NCI-H187 treated with DMSO at 0.1 percent for 48 hours (cell line): ENCODE measurements at places on chromosomes 2 and 18.

DNA sequence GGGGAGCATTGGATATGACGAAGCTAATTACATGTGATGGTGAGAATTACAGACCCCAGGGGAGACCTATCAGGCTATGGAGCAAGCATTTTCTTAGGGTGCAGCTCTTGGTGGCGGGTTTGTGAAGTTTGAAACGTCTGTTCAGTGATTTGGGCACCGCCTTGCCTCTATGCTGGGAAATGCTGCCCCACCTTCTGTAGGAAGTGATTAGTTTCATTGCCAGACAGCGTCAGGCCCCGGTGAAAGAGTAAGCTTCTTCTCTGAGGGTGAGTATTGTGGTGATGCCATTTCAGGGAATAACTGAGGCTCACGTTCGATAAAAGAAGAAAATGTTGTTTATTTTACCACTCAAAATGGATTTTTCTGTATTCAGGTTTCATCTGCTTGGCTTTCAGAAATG, 186.2 kb upstream of the CDH2 start:
- no peak for DNase-seq

- no peak for DNase-seq
These were observed 283.2 kb upstream of the MEX3C start for GRCh38 chr18:51480407-51481261.

- no peak for DNase-seq
These were observed 63.8 kb upstream of the GALNT3 start for GRCh38 chr2:165857876-165858275.

DNA sequence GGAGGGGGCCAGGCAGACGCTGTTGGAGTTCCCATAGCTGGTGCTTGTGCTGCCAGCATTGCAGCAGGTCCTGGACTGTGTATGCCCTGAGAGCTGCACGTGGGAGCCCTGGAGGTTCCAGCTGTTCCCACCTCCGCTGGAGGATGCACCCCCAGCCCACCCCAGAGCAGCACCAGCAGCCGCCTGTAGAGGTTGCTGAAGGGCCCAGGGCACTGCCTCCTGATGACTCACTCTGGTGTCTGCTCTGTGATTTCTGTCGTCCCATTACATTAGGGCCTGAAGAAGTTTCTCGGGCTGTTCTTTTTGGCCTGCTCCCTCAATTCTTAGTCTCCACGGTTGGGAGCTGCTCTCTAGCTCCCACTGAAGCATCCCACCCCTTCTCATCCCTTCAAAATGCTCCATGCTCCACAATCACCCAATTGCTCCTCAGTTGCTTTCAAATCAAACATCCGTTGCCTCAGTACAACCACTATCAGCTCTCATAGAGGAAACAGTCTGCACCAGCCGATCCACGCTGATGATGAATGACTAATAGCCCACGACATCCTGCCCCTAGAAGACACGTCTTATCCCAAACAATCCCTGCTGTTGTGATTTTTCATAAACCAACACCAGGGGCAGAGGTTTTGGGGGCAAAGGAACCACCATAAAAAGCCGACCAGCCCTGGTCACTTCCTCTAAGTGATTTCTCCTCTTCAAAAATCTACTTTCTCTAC, 65.2 kb upstream of the RNF152 start:
- no peak for DNase-seq
